ENCODE measurements at places on chromosomes 5 and 9.

- no peak for DNase-seq
Measured at GRCh38 chr9:118162716-118163115, 458.5 kb downstream of the TLR4 start.

GRCh38 chr5:113804264-113804663, 290.8 kb downstream of the YTHDC2 start:
- DNase-seq, result no peak

DNA sequence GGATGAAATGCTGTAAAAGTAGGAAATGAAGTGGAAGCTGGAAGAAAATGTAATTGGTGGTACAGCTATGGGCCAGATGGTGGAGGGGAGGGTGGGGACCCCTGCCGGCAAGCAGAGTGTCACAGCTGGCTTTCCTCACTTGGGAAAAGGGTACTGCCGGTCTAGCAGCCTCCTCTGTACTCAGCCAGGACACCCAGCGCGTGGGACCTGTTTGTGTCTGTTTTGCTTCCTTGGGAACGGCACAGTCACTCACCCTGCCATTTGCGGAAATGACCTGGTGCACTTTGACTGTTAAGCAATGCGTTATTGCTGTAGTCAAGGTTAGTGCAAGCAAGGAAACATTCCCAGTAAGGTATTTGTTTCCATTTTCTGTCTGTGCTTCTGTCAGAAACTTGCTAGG, 10.1 kb downstream of the TMEM252 start:
- DNase-seq, result no peak

DNA sequence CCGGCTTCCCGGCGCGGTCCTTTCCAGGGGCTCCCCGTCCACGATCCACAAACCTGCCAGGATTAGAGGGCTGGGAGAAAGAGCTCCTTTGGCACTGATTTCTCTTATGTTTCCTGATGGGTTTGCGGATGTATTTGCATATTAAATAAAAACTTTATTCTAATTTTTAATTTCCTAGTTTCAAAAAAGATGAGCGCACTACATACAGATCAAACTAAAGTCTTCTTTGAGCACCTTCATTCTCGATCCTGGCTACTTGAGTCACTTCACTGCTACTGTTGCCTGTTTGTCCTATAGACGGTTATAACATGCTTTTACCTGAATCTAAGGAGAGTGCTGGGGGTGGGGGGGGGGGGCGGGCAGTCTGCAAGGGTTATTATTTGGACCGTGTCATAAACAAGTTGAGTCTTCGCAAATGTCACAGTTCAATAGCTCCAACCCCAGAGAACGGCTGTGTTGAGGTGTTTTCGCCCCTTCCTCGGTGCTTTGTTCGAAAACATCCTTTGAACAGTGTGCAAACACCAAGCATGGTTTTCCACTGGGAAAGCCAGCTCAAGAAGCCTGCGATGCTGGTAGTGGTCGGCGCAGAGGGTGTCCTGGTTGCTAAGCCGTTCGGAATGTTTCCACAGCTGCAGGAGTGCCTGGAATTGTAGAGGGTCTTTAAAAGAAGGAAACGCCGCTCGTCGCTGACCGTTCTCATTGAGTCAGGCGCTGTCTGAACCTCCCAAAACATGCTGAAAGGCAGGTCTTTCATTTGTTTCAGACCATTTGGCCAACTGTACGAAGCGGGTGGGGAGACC, 1.1 kb upstream of the STK10 start:
- DNase-seq, result no peak

DNA sequence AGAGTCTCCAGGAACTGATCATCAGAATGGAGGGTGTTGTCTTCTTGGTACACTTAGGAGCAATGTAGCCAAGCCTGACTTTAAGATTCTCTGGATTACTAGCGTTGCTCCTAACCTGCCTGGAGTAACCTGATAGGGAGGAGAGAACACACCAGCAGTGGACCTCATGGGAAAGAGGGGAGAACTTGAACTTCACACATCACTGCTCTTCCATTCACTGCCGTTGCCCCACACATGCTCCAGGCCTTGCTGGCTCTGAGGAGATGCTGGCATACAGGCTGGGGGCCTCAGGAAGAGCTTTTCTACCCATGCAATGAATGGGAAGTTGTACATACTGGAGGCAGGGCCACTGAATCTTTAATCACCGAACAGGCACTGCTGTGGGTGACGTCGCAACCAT, 60.3 kb upstream of the ADAMTS16 start:
- DNase-seq, result no peak
